NCI-H1436 (cell line): ENCODE measurements at places on chromosomes 3 and 15.

GRCh38 chr3:154095832-154096421 is 25.3 kb upstream of the ARHGEF26 start:
- DNase-seq: peak; percentile 22

GRCh38 chr3:155500194-155500818 is 206.8 kb upstream of the STRIT1 start:
- no peak for DNase-seq

GRCh38 chr3:49661281-49661680 is 12.9 kb upstream of the APEH start:
- DNase-seq: no peak

DNA sequence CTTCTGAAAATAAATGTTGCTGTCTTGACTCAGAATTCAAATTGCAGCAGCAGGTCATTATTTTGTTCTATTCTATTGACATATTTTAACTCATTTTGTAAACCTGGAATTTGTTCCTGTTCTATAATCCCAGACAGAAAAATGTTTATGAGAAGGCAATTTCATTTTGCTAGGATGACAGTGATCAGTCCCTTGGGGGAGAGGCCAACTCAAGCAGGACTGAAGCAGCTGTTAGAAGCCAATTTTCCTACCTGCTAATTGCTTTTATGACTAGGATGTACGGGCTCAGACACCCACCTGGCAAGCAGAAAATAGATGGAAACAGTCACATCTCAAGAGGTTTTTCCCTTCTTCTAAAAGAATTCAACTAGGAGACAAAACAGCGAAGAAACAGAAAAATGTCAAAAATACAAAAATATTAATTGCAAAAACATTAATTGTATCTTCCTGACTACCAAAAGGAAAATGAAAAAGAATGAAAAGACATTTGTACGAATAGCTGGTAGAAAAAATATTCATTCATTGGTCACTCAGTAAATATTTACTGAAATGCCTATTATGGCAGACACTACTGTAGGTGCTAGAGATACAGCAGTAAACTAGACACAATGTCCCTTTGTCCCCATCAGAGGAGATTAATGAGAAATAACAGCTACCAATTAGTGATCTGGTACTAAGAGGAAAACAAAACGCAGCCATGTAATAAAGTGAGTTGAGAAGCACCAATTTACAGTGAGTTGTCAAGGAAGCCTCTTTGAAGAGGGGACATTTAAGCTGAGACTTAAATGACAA is 73.5 kb downstream of the PEAK1 start:
- no peak for DNase-seq

GRCh38 chr3:8954938-8955763 is 8.1 kb downstream of the RAD18 start:
- no peak for DNase-seq

DNA sequence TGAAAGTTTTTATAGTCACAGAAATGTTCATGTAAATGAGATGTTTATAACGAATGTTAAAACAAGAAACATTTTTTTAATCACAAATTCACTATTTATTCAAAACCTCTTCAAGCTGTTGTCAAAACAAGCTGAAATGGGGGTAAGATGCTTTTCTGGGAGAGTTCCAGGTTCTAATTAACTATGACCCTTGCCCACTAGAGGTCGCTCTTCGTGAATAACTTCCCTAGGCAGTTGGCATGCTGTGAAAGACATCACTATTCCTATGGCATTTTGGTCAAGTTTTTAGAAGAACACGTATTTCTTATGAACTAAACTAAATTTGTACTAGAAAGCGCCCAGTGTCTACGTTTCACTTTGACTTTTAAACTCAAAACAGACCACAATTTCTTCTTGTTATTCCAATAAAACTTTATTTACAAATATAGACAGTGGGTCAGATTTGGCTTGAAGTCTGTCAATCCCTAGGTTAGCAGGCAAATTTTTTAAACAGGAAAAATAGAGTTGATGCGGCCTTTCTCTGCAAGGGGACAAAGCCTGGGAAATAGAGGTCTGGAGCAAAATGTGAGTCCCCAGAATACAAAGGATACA is 62.8 kb upstream of the CMTM8 start:
- peak; percentile 20 for DNase-seq

DNA sequence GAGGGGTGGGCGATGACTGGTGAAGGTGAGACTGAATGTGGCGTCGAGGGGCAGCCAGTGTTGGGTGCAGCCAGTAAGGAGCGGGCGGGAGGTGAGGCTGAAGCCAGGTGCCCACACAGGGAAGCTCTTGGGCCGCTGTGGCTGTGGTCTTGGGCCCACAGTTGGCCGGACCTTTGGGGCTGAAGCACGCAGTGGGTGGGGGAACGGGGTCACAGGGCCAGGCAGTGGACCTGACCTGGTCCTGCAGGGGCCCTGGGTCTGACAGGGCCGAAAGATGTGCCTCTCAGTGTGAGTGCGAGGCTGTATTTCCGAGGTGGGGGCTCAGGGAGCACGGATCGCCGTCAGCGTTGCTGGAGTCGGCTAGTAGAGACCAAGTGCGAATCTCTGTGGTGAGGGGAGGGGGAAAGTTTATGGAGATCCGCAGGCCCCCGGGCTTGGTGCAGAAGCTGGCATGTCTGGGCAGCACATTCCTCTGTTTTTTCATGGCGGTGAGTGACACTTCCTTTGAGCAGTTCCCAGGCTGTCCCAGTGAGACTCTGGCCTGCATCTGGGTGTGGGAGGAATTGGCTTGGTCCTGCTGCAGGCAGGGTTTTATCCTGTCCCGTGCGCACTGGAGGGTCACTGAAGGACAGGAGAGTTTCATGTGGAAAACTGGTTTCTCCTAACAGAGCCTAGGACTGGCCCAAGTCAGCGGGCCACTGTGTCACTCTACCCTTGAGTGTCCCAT is 100.8 kb downstream of the TMEM266 start:
- no peak for DNase-seq

- DNase-seq: no peak
Observed at GRCh38 chr3:76107935-76108570, 322.7 kb upstream of the ZNF717 start.

DNA sequence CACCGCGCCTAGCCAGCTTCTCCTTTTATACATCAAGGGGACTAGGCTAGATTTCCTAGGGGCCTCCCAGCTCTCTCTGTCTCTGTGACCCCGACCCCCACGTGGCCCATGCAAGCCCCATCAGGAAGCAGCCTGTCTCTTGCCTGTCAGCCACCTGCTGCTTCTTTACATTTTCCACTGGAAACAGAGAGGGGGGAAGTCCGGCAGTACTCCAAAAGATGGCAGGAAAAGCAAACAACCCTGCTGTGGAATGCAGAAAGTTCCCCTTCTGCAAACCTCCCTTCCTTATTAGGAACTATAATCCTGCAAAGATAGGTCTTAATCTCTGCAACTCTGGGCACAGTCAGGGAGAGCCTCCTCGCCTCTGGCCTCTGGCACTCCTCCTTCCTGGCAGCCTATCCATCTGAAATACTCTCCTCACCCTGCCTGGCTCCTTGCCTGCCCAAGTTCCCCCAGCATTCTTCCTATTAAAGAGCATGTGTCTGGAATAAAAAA is 47.4 kb upstream of the HACD2 start:
- no peak for DNase-seq

DNA sequence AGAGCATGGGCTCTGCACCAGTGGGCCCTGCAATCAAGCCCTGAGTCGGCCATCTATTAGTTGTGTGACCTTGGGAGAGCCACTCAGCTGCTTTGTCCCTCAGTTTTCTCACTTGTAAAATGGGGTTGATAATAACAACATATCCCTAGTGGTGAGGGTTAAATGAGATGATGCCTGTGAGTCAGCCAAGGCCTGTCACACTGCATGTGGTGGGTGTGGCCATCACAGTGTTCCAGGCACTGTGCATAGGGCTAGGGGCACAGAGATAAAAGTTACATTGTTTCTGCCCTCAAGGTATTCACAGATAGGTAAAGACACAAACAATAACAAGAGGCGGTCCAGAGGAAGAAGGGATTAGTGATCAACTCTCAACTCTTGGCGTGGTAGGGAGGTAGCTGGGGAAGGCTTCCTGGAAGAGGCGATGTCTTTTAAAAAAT is 19.5 kb downstream of the SMAD6 start:
- DNase-seq: no peak

GRCh38 chr15:88480981-88481380 is 13.5 kb downstream of the MRPS11 start:
- no peak for DNase-seq

GRCh38 chr3:126288314-126288713 is 68.9 kb downstream of the KLF15 start:
- DNase-seq: no peak

DNA sequence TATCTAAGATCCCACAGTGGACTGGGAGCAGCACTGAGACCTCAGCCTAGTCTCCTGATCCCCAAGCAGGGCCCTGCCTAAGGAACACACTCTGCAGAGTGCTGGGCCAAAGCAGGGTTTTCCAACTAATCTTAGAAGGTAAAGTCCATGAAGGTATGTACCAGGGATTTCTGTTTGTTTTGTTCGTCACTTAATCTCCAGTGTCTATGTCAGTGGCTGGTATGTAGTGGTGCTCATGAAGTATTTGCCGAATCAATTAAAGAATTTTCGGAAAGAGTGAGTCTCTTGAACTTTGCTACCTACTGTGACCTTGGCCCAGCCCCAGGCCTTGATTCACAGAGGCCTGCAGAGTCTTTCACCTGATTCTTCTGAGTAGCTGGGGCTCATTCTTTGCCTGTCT is 1.7 kb downstream of the DUOX1 start:
- DNase-seq: no peak

GRCh38 chr3:171301998-171302397 is 158.2 kb downstream of the TNIK start:
- DNase-seq: no peak

- DNase-seq: peak; percentile 56
Observed at GRCh38 chr3:189094539-189094938, 77.2 kb upstream of the TPRG1 start.

GRCh38 chr3:187739561-187740332 is 5.5 kb downstream of the BCL6 start:
- peak; percentile 80 for DNase-seq

DNA sequence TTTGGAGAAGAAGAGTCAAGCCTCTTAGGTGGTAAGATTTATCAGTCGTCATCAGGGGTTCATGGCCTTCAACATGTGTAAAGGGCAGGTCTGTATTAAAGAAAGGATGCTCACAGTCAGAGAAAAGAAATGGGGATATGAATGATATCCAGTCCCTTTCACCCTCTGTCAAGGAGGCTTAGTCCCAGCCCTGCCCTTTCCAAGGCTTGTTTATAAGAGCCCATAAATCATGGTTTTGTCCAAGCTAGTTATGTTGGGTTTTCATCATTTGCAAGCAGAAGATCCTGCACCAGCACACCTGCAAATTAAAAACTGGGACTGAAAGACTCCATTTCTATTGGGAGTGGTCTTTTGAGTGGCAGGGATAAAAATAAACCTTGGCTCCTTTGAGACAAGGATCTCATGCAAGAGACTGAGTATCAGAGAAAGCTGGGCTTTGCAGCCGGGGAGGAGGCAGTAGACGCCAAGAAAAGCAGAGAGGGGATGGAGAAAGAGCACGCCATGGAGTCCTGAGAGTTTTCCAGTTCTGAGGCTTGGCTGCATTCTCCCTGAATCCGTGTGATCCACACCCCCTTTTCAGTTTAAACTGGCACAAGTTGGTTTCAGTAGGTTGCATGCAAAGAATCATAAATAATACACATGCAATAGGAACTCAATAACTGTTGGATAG is 12.6 kb upstream of the PDIA5 start:
- no peak for DNase-seq

DNA sequence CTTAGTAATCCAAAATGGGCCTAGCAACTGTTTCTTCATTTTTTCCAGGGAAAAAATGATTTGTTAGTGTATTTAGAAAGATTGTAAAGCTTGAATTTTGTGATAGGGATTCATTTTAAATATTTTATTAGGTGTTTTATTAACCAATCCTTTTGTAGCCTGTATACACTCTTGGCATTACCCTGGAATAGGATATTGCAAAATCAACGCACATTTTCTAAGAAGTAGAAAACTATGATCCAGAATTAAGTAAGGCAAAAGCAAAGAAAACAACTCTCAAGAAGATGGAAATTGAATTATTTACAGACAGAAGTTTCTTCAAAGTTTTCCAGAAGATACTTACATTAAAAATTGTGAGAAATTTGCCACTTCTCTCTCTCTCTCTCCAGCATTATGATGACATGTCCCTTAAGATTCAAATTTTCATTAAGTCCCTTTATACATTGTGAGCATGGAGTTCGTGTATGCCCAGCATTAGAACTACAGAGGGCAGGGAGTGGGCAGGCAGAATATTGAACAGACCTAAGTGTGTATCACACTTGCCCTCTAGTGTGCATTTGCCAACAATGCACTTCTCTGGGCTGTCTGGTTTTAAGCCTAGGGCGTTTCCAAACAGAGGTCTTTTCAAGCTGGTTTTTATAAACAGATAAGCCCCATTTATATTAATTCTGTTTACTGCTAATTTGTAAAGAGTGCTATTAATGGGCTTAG is 28.5 kb upstream of the CMSS1 start:
- DNase-seq: no peak

DNA sequence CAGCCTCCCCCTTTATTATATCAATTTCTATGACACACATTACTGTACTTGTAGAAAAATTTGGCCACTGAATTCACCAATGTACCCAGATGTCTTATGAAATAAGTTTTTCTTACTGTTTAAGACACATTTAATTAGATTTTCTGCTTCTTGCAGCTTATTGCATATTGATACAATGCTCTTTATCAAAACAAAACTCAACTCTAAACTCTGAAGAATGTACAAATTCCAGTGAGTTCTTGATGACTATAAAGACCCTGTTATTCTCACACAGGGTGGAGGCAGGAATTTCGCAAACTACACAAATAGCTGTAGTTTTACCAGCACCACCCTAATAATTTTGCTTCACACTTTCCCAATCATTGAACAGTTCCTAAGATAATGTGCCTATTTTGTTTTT is 22.0 kb downstream of the CMTM6 start:
- no peak for DNase-seq

GRCh38 chr3:106629215-106629832 is 747.9 kb upstream of the CCDC54 start:
- no peak for DNase-seq

DNA sequence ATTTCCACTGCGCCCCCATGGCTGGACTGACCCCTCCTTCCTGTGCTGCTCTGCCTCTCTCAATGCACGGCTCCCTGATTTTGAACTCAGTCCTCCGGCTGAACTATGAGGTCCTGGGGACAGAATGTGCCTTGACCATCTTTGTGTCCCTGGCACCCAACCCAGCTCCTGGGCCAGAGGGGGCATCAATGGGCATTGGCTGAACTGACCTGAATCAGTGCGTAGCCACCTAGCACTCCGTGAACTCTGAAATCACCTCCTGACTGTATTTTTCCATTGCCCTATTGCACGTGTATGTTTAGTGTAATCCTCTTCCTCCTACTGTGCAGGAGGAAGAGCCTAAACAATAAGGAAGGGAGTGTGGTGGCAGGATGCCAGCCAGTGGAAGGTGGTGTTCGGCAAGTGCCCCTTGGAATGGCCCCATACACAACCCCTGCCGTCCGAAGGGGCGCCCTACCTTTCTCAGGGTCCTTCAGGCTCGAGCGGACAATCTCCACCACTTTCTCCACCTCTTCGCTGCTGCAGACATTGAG is 33.5 kb downstream of the BDH1 start:
- DNase-seq: no peak

- DNase-seq: peak; percentile 94
Observed at GRCh38 chr15:65286704-65287519, at the start of gene PARP16. TSS of gene PARP16 (minus strand) at chr15:65286883. CDS start at chr15:65286426, 457 bp downstream.

- DNase-seq: no peak
Observed at GRCh38 chr3:35971686-35972085, 332.4 kb downstream of the ARPP21 start.

- DNase-seq: no peak
Observed at GRCh38 chr15:52733088-52733487, 53.9 kb upstream of the ATOSA start.
